ENCODE measurements at places on chromosomes 3 and 15. TPM values are rescaled to one million over a fixed set of nuclear protein-coding genes. Genes with fewer than 3 reads are reported as not detected.

DNA sequence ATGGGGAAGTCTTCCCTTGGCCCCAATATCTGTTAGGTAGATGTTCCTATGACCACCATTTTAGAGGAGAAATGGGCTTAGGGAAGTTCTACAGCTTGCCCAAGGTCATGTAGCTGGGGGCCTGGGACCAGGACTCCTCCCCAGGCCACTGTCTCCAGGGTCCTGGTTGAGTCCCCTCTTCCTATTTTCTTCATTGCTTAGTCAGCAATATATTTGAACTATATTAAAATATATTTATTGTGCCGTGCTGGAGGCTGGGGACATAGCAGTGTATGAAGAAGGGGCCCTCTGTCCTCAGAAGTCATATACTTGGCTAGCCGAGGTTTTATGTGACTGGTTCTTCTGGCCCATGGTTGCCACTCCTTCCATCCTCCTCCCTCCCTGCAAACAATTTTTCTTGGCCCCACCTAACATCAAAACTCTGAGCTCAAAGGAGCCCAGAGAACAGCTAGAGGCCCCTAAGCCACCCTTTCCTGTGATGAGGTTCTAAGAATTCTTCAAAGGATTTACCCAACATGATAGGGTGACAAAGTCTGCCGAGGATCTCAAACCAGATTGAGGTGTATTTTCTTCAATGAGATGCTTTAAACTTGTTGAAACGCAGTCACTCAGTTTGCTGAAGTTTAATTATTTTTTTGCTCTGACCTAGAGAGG, 121.2 kb upstream of the RASGRP1 start:
- no peak overlapping the region for H3K27ac ChIP-seq
- DNase-seq = no peak
- no peaks in the 10 kb centered on the region for H3K36me3 ChIP-seq
- H3K27me3 ChIP-seq = peaks cover 5% of the 10 kb centered on the region
- H3K4me3 ChIP-seq = no peak overlapping the region

RYR3 gene
- total RNA-seq = not detected

DNA sequence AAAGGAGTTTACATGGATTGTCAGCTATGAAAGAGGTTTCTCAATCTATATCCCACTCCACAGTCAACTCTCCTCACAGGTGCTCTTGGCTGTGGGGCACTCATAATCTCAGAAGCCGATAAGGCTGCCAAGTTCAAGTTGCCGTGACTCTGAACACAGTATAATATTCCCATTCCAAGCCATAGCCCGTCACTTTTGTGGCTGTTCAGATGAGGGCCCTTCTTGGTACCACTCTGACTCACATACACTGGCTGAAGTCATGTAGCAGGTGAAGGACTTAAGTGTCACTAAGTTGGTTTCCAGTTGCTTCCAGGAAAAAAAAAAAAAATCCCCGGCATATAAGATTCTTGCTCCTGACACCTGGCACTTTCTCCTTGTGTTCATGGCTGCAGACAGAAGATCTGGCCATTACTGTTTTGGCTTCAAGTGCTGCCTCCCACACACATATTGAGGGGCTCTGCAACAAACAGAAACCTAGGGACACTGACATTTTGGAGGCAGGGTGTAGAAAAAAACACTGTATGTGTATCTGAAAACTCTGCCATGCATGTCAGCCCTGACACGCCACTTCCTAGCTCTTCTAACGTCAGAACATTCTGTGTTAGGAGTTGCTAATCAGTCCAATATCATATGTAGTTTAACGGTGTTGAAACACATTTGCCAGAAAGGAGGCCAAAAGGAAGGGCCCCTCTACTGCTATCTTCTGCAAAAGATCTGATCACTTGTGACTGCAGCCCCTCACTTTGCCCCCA, 170.2 kb upstream of the ICE2 start:
- H3K27me3 ChIP-seq = peaks cover 6% of the 10 kb centered on the region
- no peaks in the 10 kb centered on the region for H3K4me1 ChIP-seq
- H3K4me3 ChIP-seq = no peak overlapping the region
- H3K27ac ChIP-seq = no peak overlapping the region
- no peak for DNase-seq

DNA sequence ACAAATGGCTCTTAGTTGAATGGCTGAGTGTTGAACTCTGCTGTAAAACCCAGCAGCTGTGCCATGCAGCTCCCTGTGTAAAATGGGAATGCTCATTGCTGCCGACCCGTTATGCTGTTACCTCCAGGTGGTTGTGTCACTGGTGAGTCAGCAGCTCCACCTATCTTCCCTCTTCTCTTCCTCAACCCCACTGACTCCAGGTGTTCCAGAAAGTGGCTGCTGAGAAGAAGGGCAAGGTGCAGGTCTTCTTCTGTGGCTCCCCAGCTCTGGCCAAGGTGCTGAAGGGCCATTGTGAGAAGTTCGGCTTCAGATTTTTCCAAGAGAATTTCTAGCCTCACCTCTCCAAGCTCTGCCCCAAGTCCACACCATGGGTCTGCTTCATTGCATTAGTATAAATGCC, 41.9 kb downstream of the NOX5 start:
- DNase-seq = no peak
- no peaks in the 10 kb centered on the region for H3K36me3 ChIP-seq
- H3K27ac ChIP-seq = no peak overlapping the region
- no peaks in the 10 kb centered on the region for H3K27me3 ChIP-seq

GOLGA8N gene
- total RNA-seq = 4.1 TPM

- H3K27me3 ChIP-seq = 0 out of 2 replicates have a peak, but pooled peaks cover 2% of the 10 kb centered on the region
- no peak overlapping the region for H3K4me3 ChIP-seq
- no peaks in the 10 kb centered on the region for H3K36me3 ChIP-seq
- H3K4me1 ChIP-seq = no peaks in the 10 kb centered on the region
These were observed 80.8 kb upstream of the PROK2 start for GRCh38 chr3:71865727-71866126.

LSG1 gene
- total RNA-seq = 72.9 TPM

DNA sequence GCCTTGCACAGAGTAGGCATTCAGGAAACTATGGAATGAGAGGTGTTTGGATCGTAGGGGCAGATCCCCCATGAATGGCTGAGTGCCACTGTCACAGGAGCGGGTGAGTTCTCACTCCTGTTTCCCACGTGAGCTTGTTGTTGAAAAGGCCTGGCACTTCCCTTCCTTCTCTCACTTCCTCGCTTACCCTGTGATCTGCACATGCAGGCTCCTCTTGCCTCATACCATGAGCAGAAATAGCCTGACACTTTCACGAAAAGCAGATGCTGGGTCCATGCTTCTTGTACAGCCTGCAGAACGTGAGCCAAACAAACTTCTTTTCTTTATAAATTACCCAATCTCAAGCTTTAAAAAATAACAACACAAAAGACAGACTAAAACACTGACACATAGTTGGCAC, 55.4 kb downstream of the AGBL1 start:
- no peaks in the 10 kb centered on the region for H3K27me3 ChIP-seq
- H3K4me3 ChIP-seq = no peak overlapping the region
- H3K4me1 ChIP-seq = no peaks in the 10 kb centered on the region
- no peak for DNase-seq
- no peaks in the 10 kb centered on the region for H3K36me3 ChIP-seq

DNA sequence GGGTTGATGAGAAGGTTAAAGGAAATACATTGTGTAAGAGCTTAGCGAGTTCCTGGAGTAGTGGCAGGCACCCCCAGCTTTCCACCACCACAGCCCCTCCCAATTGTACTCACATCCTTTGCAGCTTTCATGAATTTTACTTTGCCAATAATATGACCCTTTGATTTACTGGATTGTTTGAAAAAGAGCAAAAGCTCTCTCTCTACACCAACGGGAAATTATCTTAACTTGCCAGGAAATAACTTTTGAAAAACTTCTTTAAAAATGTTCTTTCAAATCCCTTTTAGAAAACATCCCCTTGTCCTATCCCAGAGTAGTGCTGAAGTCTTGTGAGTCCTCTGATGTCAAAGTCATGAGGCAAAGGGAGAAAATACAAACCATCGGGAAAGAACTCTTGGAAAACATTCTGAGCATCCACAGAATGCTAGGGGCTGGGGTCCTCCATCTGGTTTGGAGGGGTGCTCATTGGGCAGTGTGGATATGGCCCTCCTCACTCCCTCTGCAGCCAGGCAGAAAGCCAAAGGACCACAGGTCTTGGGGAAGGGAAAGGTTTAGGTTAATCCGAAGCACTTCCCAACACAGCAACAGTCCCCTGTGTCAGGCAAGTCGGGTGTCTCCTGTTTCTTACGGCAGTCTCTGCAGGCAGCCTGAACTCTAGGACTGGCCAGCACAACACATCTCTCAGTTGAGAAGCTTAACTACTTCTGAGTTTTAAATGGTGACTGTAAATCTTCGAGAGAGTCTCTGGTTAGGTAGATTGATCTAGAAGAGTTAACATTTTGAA, 36.5 kb downstream of the BOC start:
- H3K4me1 ChIP-seq = no peaks in the 10 kb centered on the region
- DNase-seq = no peak
- H3K4me3 ChIP-seq = no peak overlapping the region
- H3K36me3 ChIP-seq = no peaks in the 10 kb centered on the region

DNA sequence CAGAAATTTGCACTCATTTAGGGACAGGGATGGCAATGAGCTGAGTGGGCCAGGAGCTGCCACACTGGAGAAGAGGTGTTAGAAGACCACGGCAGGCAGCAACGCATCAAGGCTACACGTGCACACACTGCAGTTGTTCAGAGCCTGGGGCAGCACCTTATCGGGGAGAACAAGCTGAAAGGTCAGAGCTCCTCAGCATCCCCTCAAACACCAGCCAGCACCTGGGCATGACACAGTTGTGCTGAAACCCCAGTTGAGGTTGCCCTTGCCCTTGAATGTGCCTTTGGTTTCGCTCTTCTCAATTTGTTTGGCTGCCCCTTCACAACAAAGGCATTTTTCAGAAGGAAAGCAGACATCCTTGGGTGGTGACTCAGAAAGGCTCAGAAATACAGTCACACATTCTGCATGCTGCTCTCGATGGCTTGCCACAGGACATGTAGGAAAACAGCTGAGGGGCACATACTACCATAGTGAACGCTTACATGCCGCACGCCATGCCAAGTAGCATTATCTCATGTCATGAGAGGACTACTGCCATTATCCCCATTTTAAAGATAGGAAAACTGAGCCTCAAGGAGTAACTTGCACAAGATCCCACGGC, 57.6 kb downstream of the ST8SIA2 start:
- H3K36me3 ChIP-seq = no peaks in the 10 kb centered on the region
- no peak overlapping the region for H3K27ac ChIP-seq
- no peaks in the 10 kb centered on the region for H3K4me1 ChIP-seq
- DNase-seq = no peak

GRCh38 chr3:73228437-73228836, 167.0 kb downstream of the EBLN2 start:
- H3K36me3 ChIP-seq = no peaks in the 10 kb centered on the region
- no peak for DNase-seq
- no peaks in the 10 kb centered on the region for H3K27me3 ChIP-seq
- H3K4me3 ChIP-seq = no peak overlapping the region
- no peak overlapping the region for H3K27ac ChIP-seq
